Chondrocyte (in vitro differentiated cells): ENCODE measurements at places on chromosomes 1 and 21.

DNA sequence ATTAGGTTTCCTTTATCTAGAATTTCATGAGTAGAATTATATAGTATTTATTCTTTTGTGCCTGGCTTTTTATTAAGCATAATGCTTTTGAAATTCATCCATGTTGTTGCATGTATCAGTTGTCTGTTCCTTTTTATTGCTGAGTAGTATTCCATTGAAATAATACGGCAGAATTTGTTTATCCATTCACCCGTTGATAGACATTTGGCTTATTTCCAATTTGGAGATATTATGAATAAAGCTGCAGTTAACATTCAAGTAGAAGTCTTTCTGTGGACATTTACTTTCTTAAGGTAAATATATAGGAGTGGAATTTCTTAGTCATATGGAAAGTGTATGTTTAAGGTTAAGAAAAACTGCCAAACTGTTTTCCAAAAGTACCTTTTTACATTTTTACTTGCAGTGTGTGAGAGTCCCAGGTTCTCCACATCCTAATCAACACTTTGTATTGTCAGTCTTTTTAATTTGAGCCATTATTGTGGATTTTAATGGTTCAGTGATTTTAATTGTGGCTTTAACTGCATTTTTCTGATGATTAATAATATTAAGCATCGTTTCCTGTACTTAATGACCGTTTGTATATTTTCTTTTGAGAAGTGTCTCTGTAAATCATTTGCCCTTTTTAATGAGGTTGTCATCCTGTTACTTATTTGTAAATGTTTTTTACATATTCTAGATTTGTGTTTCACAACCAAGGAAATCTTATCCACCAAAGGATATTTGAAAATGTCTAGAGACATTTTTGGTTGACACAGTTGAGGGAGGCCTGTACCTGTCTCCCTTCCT is 22.7 kb downstream of the KCTD3 start:
- DNase-seq = no peak

DNA sequence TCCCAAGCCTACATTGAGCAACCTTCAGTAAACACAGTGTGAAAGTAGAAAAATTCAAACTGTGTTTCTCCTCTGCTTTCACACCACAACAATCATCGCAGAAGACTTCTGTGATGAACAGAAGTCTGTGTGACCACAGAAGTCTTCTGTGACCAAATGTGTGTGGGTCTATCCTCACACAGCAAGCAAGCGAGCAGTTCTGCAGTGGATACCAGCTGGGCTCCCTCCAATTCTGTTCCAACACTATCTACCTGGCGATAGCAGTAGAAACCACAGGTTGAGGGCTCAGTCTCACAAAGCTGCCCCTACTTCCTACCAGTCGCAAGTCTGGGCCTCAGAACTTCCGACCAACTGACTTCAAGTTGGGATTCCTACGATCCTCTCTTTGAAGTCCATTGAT is 21.0 kb upstream of the RAP1A start:
- DNase-seq = no peak

DNA sequence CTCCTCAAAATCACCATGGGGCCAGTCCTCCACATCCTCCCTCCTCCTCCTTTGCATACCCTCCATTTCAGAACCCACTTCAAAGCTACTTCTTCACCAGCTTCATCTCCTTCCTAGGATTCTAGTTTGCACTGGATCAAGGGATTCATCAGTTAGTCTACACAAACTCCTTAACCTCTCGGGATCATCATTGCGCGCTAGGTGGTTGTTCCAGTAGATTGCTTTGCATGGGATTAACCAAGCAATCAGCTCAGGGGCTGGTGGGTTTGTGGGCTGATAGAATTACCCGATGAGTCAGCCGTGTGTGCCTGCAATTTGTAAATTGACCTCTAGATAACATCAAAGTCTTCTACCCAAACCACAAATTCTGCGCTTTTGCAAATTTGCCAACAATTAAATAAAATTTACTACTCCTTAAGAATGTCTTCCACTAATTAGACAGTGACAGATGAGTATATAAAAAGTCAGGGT is 7.7 kb downstream of the KANK4 start:
- no peak for DNase-seq

DNA sequence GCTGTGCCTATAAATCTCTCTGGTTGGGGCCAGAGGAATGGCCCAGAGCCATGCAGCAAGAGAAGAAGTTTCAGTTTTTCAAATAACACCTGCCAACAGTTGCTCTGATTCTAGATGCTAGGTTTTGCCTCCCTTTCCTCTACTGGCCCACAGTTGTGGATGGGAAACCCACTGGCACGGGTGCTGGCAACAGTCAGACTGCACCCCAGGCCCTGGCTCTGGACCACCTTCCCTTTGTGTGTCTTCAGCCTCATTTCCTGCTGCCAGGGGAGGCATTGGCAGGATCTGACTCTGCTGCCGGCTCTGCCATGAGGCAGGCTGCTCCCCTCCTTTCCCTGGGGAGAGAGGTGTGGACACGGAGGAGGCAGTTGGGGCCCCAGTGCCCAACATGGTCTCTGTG is 142.0 kb downstream of the IGSF21 start:
- DNase-seq = no peak

DNA sequence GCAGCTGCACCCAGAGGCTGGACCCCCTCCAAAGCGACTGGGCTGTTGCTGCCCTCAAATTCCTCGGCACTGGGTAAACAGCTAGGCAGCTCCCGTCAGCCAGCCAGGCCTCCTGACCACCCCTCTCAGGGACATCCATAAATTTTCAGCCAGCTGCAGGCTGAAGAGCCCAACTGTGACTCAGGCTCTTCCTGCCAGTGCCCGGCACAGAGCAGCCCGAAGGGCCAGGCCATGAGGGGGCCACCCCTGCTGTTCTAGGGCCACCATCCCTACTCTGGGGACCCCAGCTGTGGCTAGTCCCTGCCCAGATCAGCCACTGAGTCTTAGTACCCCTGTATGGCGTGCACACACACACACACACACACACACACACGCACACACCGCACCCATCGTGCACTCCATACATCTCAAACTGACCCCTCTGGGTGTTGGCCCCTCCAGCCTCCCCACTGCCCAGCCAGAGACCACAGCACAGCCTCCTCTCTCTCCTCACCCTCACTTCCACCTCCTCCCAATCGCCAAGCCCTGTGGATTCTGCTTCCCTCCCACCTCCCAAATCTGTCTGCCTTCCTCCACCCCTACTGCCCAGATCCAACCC is 6.2 kb upstream of the LAPTM5 start:
- DNase-seq = no peak

DNA sequence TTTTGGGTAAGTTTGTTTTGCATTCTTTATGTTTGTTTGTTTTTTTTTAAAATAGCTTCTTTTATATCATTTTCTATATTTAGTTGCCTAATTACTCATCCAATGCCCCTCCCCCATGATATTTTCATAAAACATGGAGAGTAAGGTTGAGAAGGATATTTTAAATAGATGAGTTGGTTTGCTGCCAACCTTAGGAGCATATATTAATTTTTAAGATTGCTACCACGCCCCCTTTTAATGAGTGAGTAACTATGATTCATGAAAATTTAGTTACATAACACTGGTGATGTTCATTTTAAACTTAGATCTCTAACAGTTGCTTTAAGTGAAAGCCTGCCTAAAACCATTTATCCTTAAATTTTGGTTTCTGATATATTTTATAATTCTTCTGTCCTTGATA is 18.7 kb downstream of the TMEM50A start:
- DNase-seq = no peak

DNA sequence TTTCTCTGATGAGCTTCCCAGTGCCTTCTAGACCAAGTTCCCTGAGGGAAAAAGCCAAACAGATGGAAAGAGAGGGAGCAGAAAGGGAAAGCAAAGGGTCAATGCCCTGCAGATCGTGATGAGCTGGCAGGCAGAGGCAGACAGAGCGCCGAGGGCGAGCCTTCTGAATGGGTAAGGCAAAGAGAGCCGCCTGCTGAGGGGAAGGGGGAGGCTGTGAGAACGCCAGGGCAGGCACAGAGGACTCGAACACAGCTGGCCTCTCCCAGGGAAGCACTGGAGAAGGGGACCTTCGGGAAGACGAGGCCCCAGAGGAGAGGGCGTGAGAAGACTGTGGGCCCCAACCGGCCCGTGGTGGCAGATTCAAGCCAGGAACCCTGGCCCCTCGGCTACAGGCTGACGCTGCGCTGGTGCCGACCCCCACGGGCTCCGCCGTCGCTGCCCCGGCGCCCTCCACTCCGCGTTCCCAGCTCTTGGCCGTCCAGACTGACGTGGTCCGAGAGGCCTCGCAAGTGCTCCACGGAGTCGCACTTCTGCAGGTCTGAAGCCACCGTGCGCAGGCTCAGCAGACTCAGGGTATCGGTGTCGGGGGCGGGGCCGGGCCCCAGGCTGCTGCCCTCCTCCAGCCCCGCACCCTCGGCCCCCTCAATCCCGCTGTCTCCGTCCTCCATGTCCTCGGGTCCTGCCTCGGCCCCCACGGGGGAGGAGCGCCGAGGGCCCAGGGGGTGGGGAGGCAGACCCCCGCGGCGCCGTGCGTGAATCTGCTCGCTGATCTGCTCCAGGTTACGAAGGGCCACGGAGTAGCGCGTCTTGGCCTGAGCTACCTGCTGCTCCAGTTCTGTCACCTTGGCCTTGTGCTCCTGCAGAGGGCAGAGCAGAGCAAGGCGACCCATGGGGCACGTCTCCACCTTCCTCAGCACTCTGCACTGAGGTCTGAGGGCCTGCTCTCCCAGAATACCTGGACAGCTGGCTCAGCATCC is 13.9 kb downstream of the SH3BP5L start:
- DNase-seq = no peak

DNA sequence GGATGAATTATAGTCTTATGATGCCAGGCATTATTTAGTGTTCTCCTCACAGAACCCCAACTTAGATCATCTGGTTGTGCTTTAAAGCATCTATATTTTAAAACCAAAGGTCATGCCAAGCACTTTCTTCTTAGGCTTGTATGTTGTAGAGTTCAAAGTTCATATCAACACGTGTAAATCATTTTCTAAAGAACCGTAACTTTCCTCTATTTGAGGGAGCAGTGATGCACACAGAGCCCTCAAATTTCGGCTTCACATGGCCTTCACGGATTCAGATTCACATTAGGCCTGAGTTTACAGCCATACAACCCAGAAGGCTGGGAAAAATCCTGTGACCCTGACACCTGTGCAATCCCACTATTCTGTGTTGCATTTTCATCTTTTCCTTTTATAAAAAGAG is 52.1 kb upstream of the SEC16B start:
- DNase-seq = no peak

DNA sequence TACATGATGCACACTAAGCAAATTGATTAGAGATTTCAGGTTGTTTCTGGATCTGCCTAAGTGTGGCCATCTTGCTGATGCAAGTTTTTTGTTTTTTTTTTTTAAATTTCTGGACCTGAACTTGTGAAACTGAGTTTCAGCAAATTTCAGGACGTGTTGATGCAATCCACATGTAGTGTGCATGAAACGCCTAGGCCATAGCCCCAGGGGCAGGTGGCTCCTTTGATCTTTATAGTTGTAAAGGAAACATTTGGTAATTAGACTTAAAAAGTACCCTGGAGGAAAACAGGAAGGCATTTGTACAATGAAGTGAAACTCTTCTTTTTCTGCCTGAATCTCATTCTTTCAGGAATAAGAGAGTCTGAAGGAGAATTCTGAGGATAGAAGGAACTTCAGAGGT is 162.2 kb upstream of the LHX8 start:
- DNase-seq = no peak

GRCh38 chr21:23886828-23887724 is 1720.2 kb downstream of the MRPL39 start:
- DNase-seq = no peak

DNA sequence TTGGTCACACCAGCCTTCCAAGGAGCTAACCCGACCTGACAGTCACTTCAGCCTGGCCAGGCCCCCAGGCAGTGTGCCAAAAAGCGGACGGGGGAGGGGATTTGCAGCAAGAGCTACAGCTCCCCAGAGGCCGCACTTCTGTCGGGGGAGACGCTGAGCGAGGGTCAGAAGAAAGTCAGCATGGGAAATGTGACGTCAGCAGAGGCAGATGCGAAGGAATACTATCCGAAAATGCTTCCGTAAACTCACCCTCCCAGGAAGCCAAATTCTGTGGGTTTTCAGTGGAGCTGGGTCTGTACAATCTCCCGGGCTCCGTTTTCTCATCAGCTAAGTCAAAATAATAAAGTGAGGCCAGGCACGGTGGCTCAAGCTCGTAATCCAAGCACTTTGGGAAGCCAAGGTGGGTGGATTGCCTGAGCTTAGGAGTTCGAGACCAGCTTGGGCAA is 28.5 kb upstream of the ECE1 start:
- DNase-seq = no peak

DNA sequence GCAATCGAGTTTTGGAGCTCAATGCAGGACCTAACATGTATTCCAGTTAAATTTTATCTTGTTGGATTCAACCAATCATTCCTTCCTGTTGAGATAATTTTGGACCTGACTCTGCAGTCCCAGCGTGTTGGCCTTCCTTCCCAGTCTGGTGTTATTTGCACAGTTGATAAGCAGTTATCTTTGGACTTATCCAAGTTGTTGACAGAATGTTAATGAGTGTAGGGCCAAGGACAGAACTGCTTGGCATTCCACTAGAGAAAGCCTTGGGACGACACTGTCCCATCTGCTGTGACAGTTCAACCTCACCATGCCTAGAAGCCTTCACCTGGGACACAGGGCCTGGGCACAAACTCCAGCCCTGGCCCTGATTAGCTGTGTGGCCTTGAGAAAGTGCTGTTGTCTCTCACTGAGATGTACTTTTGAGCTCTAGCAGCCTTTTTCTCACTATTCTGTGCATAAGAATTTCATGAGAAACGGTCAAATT is 104.1 kb upstream of the SLC25A33 start:
- no peak for DNase-seq

DNA sequence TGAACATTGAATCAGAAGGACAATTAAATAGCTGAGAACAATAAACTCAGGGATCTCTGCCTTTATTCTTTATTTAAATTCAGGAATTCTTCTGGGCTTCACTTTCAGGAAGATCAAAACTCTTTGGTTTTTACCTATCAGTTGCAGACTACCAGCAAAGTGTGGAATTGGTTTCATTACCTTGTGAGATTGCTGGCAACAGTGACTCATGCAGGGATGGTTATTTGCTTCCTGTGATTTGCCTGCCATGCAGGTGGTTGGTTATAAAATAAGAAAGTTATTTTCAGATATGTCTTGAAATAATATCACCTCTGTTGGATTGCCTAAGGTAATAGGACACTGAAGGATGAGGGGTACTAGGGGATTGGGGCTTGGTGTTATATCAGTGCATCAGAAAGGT is 204.6 kb downstream of the PTBP2 start:
- DNase-seq = no peak

- no peak for DNase-seq
Observed at GRCh38 chr1:100892554-100892953, 2.1 kb downstream of the EXTL2 start.

GRCh38 chr1:3778590-3779264 is 6.2 kb downstream of the SMIM1 start:
- no peak for DNase-seq

DNA sequence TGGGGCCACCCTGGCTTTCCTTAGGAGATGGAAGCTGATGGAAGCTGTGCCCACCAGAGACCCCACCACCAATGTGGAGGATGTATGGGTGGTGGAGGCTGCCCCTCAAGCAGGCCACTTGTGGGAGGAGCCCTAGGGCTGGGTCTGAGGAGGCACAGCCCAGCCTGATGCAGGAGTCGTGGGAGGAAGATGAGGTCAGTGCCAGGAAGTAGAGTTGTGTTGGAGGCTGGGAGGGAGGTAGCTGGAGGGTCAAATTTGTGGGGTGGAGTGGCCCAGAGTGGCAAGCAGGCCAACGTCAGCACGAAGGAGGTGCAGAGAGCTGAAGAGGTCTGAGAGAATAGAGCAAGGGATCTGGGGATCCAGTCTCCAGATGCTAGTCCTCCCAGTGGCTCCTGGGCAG is 119.0 kb upstream of the USP24 start:
- DNase-seq = no peak
